T follicular helper cell (primary cell): ENCODE measurements at places on chromosomes 3 and 15.

DNA sequence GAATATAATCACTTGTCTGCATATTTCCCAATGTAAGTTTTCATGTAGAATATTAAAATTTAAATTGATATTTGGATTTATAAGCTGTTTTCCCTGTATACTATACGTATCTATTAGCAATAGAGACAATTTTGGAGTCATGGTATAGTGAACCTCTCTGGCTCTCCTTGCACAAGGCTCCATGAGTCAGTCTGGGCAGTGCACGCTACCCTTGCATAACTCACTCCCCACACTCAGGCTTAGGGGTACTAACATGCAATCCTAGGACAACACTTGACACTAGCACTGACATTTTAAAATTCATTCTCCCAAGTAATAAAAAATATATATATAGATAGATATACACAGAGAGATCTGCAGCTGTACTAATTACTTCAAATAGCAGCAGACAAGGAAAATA lies 39.2 kb downstream of the SLC24A1 start:
- no peak for DNase-seq

DNA sequence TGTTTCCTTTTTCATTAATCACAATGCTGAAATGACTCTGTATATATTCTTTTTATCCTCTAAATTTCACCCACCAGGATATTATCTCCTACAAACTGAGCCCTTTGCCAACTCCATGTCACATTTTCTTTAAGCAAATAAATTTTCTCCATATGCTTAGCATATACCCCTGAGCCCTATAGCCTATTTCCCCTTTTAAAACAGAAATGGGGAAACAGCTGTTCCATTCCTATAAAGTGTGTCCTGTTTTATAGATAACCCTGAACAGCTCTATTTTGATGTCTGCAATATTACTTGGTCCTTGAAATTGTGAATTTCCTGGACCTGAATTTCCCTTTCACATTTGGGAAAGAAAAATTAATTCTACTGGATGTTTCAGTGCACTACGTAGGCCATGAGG lies 15.6 kb upstream of the FILIP1L start:
- DNase-seq, result no peak

- DNase-seq, result no peak
Measured at GRCh38 chr15:87910301-87910700, 346.2 kb downstream of the NTRK3 start.

DNA sequence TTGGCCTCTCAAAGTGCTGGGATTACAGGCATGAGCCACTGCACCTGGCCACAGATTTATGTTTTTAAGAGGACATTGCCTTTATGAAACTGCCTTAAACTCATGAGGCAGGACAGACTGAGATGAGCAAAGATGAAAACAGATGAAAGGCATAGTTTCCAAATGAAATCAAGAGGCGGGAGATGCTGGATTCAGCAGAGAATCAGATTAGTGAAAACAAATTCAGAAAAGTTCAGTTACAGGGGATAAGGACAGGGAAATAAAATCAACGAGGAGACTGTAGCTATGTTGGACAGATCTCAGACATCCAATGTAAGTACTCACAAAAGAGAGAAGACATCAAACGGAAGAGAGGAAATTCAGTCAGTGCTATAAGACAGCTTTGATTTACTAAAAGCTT lies 68.1 kb downstream of the ADAMTSL3 start:
- no peak for DNase-seq

DNA sequence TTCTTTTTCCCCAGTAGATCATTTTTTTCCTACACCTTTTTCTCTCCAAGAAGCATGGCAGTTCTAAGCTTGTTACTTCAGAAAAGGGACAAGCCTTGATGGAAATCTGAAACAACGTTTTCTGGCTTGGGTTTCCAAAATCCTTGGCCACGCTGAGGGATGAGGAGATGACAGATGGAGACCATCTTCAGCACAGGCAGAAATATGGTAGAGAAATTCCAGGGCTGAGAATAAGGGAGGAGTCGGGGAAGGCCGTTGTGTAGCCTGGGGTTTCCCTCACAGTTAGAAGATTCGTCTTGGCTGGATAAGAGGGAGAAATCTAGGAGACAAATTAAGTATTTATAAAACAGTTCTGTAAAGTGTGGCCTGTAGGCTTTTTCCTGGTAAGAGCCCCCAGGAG lies 33.9 kb upstream of the STT3B start:
- no peak for DNase-seq
